Sigmoid colon (tissue), 7 donors: ENCODE measurements at places on chromosomes 1 and 21. TPM values are rescaled to one million over a fixed set of nuclear protein-coding genes. Genes with fewer than 3 reads are reported as not detected.

DNA sequence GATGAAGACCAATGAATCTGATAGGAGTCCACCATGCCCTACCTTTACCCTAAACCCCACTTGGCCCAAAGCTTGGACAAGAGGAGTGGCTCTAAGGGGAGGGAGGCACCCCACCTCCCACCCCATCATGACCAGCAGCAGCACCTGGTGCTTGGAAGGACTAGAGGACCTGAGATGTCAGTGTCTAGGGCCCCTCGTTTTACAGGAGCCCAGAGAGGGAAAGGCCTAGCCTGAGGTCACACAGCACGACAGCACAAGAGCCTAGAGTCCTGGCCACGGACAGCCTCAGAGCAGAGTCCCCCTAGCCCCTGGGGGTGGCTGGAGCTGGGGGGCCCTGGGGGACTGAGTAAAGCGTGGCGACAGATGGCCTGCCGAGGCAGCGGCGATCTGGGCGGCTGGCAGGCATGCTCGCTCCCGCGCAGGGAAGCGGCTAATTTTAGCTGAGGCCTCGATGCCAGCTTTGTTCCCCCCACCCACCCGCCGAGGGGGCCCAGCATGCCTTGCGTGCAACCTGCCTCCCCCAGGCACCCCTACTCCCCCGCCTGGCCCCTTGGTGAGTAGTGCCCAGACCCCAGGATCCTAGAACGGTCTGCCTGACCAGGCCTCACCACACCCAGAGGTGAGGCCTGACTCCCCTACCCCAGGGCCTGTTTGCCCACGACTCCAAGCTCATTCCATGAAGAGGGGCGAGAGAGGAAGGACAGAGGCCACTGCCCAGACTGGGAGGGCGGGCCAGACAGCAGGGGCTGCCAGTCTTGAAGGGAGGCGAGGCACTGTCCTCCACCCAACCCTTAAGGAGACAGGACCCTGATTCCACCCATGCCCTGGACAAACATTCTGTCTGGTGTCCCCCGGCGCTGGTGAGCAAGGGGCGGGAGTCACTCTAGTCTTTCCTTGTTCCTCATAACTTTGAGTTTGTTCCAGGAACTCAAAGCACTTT, 39.0 kb downstream of the AHDC1 start:
- DNase-seq = peak; percentile 83
- H3K4me3 ChIP-seq = peak overlapping the region; percentile 13
- no peaks in the 10 kb centered on the region for H3K27me3 ChIP-seq
- peaks cover 98% of the 10 kb centered on the region for H3K4me1 ChIP-seq
- H3K27ac ChIP-seq = peak overlapping the region; percentile 98

The SRP9 gene
- 358 TPM for polyA plus RNA-seq

DNA sequence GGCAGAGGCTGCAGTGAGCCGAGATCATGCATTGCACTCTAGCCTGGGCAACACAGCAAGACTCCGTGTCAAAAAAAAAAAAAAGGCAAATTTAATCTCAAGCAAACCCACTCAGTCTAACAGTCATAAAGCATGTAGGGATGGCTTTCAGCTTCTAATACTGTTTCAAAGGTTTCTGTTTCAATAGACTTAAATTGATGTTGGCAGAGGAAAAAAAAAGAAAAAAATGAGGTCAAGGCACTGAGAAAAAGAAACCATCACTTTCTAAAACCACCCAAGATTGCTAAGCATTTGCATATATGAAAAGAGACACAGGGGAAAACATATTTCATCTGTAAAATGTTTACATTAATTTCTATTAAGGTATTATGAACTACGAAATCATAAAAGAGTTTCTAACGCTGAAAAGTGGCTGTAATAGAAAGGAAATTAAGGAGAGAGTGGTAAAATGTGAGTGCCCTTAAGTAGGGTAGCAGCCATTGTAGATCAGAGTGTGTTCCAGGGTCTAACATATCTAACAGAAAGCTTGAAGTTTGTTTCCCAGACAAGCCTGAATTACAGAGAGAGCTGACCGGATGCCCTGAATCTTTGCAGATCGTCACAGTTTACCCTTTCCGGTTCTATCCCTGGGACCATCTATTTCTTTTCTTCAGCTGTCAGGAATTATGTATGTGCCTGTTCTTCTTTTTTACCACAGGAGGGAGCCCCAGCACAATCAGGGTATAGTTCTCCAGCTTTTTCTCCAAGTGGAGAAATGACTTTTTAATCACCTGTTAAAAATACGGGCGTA, 70.0 kb downstream of the PLD5 start:
- no peaks in the 10 kb centered on the region for H3K27me3 ChIP-seq
- no peak overlapping the region for H3K4me3 ChIP-seq
- no peak overlapping the region for H3K27ac ChIP-seq
- no peak for DNase-seq

The MPL gene
- not detected for polyA plus RNA-seq

GRCh38 chr1:35852241-35852640, 30.8 kb upstream of the AGO1 start:
- no peaks in the 10 kb centered on the region for H3K4me1 ChIP-seq
- H3K27ac ChIP-seq = peak overlapping the region; percentile 77
